ENCODE measurements at places on chromosomes 3 and 15.
A peak's percentile ranks its signal among the peaks of the same experiment; 100 is the strongest.

DNA sequence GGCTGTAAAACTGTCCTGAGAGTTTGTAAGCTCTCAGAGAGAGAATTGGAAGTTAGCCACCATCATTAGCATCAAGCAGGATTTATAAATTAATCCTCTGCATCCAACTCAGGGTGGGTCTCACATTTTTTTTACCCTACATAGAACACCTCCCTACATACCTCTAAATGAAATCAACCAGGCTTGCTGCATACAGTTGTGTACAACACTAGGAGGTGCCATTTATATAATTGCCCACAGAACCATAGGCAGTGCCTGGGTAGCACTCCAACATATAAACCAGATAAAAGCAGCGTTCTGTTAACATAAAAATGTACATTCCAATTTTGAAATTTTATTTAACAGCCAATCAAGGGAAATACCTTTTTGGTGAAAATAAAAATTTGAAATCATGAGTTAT is 48.2 kb upstream of the SELENOK start:
- no peak for DNase-seq

DNA sequence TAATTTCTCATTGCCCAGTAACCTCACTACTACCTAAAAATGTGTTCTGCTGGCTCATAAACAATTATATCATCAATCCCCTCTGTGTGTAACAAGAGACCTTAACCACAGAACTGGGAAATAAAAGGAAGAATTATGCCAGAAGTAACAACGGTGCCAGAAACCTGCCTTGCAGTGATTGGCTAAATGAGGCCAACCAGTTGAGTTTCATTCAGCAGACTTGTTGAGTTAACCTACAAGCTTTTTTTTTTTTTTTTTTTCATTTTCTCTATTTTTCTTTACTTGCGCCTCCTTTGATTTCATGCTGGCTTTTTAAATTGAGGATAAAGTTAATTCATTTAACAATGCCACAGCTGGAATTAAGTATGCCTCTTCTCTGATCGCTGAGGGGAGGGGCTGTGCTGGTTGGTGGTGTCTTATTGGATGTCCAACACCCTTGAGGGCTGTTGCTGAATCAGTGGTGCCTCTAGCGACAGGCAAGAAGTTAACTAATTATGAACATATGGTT is 30.0 kb upstream of the GMNC start:
- no peak for DNase-seq

- DNase-seq = no peak
Measured at GRCh38 chr3:120129718-120130513, 35.7 kb upstream of the GSK3B start.

DNA sequence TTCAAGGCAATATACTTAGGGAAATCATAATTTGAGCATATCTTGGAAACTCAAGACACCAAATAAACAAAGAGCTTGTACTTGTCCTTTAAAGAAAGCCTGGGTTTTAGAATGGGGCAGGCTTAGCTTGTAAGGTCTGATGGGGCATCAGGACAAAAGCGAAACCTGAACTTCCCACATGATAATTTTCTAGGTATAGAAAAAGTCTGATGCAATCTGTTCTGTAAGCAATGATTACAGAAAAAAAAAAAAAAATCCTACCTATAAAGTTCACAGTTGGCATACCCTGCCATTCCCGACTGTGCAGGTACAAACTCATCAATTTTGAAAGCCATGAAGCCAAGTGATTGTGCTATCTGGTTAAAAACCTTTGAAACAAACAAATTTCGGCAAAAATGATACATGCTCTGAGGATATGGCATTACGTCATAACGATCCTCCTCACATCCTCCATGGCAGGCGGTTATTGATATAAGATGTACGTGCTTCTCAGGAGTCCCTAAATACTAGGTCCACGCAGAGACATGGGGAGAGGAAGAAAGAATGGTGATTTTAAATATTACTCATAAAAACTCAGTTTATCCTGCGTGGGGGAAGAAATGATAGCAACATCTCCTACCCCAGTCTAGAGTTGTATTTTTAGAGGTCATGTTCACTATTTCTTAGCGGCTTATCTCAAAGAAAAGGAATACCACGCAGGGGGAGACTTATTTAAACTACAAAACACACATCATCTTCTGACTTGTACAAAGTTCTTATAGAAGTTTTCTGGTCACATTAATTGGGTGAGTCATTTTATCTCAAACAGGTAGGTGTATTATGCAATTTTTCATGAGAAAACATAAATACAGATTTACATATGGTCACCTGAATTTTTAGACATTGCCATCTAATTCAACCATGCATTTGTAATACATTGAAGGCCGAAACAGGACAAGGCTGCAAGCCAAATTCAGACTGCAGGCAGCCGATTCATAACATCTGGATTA is 27.0 kb downstream of the MB21D2 start:
- DNase-seq = peak; percentile 32

DNA sequence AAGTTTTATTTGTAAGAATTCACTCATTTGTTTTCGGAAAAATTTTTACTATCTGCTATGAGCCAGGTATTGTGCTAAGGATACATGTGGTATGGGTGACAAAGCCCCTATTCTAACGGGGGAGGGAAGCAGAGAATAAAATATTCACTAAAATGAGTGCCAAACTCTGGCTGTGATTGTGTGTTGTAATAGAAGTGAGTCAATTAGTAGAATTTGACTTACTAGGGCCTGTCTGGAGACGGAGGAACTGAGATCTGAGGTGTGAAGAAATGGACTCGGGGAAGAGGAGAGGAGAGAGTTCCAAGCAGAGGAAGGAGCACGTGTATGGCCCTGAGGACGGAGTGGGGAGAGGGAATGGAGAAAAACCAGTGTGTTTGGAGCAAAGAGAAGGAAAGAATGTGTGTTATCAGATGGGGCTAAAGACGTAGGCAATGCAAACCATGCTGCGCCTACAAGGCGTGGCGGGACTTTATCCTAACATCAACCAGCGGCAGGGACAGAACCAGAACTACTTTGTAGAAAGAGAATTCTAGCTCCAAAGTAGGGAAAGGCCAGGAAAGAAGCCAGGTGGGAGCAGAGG is 89.1 kb downstream of the OSBPL10 start:
- DNase-seq = no peak

DNA sequence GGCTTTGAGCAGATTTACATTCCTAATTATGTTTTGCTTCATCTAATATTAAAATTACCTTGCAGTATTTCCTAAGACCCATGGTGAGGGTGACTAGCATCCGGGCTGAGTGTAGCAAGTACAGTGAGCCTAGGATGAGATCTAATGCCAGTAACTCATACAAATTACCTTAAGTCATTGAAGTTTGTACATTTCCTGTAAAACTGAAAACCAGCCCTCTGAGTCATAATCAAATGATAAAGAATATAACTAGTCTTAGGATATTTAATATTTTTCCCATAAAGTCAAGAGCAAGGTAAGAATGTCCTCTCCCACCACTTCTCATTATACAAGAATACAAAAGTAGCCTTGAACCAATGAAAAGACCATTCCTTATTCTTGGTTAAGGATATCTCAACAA is 54.8 kb upstream of the CHRM5 start:
- DNase-seq = no peak

DNA sequence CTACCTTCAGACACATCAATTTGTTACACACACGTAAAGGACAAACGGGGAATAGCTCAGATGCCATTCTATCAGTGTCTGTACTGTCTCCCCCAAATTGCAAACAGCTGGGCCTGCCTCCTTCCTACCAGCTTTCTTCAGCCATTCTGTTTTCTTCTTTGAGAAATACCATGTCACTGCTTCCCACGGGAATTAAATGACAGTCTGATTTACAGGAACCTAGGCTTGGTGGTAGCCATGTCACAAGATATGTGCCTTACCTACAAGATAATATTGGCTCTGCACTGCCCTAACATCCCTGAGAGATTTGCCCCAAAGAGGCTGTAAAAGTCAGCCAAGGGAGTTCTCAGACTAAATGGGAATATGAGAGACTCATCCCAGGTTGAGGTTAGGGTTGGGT is 308.3 kb downstream of the LRTM1 start:
- DNase-seq = no peak

DNA sequence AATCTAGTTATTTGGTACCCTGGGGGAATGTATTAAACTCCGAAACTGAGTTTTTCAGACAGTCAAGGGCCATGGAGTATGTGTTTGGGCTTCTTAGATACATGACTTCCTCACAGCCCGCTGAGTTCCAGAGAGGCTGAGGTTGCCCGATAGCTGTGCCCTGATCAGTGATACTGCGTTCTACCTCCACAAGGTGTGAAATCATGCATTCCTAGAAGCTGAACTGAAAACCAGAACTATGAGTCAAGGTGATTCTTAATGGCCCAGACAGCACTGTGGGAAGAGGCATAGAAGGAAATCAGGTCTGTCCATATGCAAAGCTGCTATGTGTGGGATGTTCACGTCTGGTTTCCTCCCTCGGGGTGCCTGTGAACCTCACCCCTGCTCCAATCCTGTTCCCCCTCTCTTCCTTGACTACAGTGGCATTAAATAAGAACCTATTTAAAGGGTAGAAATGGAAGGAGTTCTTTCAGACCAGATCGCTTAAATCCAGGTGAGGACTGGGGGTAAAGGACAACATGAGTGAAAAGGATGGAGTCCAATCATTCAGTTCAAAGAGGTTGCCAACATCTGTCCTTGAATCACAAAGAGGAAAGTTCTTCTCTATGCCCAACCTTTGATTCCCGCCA is 74.3 kb downstream of the MYO1E start:
- no peak for DNase-seq

DNA sequence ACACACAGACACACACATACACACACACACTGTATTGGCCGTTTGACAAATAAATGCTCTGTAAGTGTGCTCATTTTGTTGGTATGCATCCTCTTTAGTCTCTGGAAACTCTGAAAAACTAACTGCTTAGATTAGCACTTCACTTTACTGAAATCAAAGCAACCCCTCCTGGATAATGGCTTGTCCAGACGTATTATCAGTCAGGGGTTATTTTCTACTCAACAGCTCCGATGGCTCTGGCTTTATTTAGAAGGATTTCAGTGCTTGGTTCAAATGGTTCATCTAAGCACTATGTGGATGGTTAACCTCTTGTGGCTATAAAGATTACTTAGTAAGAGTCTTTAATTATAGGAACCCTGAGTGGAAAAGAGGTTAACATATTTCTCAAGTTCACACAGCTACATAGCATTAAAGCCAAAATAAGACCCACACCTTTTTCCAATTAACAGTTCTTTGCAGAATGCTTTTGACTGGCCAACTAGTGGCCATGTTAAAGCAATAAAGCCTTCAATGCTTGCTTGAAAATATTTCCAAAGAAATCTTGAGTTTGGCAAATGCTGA is 516.1 kb upstream of the NAALADL2 start:
- no peak for DNase-seq

- peak; percentile 62 for DNase-seq
Measured at GRCh38 chr15:79090487-79091203, at the start of gene RASGRF1. Gene RASGRF1, minus strand, starts transcription at chr15:79090780. Its CDS starts 282 bp downstream, at chr15:79090498.

- DNase-seq = no peak
Measured at GRCh38 chr3:89787485-89787884, 680.1 kb downstream of the EPHA3 start.

DNA sequence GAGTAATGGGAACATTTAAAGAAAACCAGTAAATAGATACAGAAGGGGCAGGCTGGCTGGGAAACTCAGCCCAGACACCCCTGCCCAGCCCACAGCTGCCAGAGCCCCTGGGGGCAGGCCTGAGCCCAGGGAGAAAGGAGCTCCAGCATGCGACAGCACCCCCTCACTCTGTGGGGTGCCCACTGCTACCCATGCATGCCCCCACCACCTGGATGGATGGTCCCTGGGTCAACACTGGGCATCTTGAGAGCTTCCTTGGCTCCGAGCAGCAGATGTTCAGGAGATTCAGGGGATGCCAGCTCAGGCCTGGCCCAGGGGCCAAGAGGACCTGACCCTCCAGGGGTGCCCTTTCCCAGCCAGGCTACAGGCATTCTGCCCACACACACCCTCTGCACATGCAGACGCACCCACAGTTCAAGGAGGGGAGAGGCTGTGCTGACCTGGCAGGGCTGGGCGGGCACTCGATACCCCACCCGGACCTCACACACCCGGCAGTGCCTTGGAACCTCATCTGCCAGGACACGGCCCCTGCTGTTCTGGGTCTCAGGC is 31.5 kb downstream of the PTH1R start:
- DNase-seq = no peak

DNA sequence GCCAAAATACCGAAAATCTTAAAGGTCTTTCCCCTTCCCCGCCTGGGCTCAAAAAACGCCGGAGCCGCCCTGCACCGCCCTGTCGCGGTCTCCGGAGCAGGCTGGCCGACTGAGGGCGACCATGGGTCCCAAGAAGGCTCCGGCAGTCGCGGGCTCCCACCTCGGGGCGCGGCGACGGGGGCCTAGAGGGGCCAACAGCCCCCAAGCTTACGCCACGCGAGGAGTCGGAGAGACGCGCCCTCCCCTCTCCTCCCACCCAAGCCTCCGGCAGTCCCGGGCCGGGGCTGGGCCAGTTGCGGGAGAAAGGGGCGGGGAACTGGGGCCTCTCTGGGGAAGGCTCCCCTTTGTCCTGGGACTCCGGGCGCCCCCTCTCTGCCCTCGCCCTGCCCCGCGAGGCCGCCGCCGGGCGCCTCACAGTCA is 69.2 kb downstream of the GOLGA8B start:
- DNase-seq = no peak

GRCh38 chr3:14798231-14798630 is 20.5 kb upstream of the FGD5 start:
- DNase-seq = no peak

Data from NCI-H2171 (cell line).